HS-5 (cell line): ENCODE measurements at places on chromosomes 11 and 22.

- no peak for DNase-seq
Measured at GRCh38 chr11:113827477-113827876, 47.9 kb downstream of the CLDN25 start.

DNA sequence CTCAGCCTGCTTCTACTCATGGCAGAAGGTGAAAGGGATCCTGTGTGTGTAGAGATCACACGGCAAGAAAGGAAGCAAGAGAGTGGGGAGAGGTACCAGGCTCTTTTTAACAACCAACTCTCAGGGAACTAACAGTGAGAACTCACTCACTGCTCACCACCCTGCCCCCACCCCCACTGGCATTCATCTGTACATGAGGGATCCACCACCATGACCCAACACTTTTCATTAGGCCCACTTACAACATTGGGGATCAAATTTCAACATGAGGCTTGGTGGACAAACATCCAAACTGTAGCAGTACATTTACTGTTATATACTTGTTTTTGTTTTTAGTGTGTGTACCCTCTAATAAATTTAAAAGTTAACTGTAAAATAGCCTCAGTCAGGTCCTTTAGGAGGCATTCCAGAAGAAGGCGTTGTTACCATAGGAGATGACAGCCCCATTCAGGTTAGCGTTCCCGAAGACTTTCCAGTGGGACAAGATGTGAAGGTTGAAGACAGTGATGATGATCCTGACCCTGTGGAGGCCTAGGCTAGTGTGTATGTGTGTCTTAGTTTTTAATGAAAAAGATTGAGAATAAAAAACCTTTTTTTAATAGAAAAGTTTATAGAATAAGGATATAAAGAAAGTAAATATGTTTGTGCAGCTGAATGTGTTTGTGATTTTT, 11.3 kb downstream of the CUL5 start:
- DNase-seq: no peak

DNA sequence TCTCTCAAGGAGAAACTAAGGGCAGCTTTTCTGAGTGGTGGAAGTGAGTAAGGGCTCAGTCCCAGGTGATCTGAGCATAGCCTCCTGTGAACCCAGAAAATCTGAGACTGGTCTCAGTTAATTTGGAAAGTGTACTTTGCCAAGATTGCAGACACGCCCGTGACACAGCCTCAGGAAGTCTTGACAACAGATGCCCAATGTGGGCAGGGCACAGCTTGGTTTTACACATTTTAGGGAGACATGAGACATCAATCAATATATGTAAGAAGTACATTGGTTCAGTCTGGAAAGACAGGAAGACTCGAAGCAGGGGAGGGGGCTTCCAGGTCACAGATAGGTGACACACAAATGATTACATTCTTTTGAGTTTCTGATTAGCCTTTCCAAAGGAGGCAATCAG, 13.5 kb upstream of the CRY2 start:
- no peak for DNase-seq

DNA sequence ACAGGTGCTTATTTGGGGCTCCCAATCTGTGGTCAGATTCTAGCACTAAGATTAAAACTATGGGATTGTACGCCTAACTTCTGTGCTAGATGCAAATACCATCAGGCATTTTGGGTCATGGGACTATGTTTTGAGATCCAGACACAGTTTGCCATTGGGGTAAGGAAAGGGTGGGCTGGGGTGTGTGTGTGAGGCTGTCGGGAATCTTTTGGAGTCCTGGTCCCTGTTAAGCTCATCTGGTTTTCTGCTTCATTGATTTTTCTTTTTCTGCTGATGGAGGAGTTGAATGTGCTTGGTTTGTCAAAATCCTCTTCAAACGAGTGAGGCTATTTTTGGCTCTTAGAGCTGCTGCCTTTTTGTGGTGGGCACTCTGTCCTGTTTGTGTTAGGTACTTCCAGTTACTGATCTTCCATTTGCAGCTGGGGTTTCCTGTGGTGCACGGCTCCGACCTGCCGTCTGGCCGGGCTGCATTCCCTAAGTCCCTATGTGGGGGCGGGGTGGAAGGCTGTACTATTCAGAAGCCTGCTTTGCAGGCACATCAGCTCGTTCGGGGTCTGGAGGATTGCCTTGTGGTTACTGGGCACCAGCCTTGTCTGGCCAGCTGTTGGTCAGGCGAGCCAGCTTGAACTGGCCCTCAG, 2.9 kb downstream of the BCR start:
- DNase-seq: no peak

GRCh38 chr11:95514416-95515110, 275.0 kb downstream of the FAM76B start:
- no peak for DNase-seq

DNA sequence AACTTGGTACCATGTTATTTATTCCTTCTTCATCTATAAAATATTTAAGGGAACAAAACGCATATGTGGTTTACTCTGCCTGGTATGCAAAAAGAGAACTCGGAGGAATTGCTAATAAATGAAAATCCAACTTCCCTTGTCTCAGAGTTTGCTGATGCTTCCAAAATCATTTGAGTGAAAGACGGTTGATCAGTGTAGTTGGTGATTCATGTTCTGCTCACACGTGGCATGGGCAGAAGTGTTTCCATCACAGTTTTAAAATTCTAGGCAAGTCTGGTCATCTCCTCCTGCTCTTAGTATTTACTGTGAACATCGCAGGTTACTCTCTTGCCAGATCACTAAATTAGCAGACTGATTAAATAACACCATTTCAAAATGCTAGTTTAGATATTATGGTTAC, 11.9 kb upstream of the PARVB start:
- DNase-seq: no peak

GRCh38 chr11:32751381-32751780, 43.1 kb downstream of the CCDC73 start:
- no peak for DNase-seq
